Immature natural killer cell (primary cell): ENCODE measurements at places on chromosomes 11 and 22.

GRCh38 chr22:42871146-42872050 lies 14.3 kb upstream of the ARFGAP3 start:
- no peak for DNase-seq

DNA sequence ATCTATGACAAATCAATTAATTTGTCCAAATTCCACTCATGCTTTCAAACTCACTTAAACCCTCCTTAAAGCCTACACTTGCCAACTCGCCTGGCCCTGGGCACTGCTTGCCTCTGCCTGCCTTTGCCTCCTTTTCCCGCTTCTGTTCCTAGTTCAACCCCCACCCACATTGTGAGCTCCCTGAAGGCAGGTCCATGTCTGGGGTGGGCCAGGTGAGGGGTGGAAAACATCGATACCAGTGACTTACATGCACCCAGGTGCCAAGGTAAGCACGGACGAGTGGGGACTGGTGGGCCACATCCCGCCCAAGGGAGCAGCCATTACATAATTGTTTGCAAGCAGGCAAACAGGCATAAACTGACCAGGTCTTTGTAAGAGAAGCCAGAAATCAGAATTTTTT lies 146.2 kb downstream of the ST3GAL4 start:
- no peak for DNase-seq

- DNase-seq: no peak
Measured at GRCh38 chr22:33105501-33105911, 47.3 kb upstream of the SYN3 start.

DNA sequence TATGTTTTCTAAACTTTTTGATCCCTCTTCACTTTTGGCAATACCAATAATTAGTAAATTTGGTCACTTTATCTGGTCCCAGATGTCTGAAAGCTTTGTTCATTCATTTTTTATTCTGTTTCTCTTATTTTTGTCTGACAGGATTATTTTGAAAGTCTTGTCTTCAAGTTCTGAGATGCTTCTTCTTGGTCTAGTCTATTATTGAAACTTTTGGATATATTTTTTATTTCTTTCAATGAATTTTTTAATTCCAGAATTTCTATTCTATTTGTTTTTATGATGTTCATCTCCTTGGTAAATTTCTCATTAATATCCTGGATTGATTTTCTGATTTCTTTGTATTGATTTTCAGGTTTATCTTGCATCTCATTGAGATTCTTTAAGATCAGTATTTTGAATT lies 54.1 kb upstream of the RAB38 start:
- no peak for DNase-seq

DNA sequence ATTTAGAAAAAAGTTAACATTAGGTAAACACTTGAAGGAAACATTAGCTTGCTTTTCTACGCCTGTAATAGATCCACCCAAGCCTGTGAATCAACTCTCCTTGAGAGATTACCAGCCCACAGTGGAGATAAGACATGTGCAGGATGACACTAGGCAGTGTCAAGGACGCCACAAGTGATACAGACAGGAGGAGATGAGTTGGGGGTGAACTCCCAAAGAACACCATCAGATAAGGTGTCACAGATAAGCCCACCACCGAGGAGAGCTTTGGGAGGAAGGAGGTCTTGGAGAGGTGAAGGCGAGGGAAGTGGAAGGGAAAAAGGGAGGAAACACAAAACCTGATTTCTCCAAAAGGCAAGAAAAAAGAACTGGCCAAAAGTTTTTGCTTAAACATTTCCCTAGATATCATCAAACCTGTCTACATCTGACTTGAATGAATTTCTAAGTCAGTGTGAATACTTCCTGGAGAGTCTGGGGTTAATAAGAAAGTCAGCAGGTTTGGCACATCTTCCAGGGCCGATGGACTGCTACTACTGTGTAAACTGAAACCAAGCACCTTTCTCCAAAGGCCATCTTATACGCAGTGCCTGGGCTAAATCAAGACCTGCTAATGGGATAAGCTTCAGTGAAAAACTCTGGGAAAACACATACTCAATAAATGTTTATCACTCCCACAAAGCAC lies 15.5 kb downstream of the CLTCL1 start:
- DNase-seq: no peak

GRCh38 chr22:17791196-17791595 lies 16.9 kb upstream of the BID start:
- no peak for DNase-seq

- peak; percentile 77 for DNase-seq
Measured at GRCh38 chr11:128757235-128757711, 63.4 kb downstream of the FLI1 start.

- no peak for DNase-seq
Measured at GRCh38 chr11:61924064-61924455, 6.7 kb upstream of the RAB3IL1 start.

GRCh38 chr11:90468923-90469322 lies 246.1 kb upstream of the CHORDC1 start:
- DNase-seq: no peak
